ENCODE measurements at places on chromosomes 3 and 15.

GRCh38 chr15:57609805-57610529, 18.3 kb downstream of the MYZAP start:
- no peak for DNase-seq

DNA sequence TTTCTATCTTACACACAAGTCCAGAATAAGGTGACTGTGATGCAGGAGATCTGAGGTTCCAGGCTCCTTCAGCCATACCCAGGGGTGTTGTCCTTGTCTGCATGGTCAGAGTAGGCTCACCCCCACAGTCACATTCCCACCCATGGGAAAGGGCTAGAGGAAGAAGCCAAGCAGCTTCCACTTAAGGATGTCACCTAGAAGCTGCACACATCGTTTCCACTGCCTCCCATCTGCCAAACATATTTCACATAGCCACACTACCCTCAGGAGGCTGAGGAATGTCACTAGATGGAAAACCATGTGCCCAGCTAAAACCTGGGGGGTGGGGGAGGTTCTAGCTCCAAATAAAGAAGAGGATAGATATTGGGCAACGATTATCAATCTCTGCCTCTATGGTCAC, 58.1 kb downstream of the TMEM39A start:
- DNase-seq, result no peak

DNA sequence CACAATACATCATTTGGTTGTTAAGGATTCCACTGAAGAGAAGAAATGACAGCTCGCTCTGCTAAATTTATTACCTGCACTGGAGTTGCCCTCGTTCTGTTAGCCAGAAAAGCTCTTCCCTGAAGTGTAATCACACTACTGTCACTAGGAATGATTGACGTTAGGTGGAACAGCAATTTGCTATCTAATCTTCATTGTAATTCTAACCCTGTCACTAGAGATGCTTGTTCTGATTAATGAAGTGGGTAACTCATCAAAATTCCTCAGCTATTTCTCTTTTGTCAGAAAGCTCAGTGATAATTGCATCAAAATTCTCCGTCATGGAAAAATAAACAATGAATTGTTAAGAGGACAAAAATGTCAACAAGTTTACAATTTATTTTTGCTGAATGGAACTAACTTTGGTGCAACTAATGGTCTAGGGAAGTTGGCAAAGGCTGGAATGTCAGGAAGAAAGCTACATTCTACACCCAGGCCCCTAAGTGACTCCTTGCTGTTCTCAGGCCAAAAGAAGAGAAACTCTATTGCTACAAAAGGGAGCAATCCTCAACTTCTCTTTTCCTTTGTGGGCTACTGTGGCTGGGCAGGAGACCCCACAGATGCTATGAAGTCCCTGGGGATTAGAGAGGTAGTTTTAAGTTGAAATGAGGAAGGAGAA, 34.1 kb downstream of the CCDC191 start:
- DNase-seq, result no peak

DNA sequence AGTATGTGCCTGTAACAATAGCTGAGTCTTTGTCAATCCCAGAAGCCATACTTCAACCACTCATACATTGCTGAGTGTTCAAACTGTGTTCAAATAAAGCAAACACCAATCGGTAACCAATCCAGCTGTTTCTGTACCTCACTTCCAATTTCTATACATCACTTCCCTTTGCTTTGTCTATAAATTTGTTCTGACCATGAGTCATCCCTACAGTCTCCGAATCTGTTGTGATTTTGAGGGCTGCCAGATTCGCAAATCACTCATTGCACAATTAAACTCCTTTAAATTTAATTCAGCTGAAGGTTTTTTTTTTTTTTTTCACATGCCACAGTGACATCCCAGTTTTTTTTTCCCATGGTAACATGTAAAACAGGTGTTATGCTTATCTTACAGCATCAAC, 870.3 kb downstream of the NAALADL2 start:
- DNase-seq, result no peak

DNA sequence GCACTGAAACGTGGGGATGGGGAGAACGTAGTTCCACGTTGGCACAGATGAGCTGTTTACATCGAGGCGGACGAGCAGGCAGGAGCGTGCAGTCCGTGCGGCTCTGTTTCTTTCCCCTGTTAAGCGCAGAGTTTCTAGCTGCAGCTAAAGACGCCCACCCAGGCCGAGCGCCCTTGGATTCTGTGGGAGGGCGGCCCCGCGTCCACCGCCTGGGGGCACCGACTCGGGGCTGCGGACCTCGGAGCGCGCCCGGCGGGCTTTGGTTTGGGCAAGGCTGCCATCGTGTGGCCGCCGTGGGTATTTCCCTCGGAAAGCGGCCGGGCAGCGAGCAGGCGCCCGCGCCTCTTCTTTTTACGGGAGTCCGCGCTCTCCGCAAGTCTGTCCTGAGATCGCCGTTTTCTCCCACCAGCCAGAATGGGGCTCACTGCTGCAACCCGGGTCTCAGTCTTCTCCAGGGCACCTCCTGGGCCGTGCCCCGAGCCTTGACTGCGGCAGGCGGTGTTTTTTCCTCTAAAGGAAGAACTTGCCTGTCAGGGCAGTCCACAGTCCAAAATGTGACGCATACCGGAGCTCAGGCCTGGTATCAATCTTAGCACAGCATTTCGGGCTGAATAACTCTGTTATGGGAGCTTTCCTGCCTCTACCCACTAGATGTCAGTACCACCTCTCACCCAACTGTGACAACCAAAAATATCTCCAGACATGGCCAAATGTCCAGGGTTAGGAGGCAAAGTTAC, 219.9 kb upstream of the IGF1R start:
- DNase-seq, result no peak
